SW 1271 (cell line): ENCODE measurements at places on chromosomes 1 and 21.

- DNase-seq, result no peak
Observed at GRCh38 chr1:66532798-66533783, 862 bp upstream of the SGIP1 start.

GRCh38 chr1:16628361-16629111 lies 15.2 kb upstream of the NBPF1 start:
- no peak for DNase-seq

DNA sequence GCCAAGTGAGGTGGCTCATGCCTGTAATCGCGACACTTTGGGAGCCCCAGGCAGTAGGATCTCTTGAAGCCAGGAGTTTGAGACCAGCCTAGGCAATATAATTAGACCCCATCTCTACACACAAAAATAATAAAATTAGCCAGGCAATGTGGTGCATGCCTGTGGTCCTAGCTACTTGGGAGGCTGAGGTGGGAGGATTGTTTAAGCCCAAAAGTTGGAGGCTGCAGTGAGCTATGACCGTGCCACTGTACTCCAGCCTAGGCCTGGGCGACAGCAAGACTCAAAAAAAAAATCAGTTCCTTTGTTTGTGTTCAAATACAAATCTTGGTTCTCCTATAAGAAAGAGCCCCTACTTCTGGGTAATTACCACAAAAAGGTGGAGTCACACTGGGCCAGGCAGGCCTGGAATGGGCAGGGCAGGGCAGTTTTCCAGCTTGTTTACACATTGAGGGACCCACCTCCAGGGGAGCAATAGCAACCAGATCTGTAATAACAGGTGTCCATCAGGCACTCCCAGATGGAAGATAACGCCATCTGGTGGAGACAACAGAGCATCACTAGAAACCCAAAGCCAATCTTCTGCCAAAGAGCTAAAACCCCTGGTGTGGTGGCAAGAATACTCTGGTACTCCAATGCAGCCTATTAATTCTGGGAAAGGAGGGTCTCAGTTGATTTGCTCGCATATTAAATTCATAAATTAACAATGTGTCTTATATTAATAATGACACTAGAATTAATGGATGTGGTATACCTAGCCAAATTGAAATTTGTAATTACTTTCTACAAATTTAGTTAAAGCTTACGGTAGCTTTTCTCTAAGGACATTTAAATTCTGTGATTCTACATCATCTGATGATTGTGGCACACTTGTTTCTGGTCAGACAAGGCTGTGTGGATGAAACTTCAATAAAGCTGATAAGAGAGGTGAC lies 13.2 kb downstream of the PPP1R15B start:
- DNase-seq, result peak; percentile 70

- DNase-seq, result peak; percentile 27
Observed at GRCh38 chr21:18493422-18493821, 89.8 kb upstream of the TMPRSS15 start.

DNA sequence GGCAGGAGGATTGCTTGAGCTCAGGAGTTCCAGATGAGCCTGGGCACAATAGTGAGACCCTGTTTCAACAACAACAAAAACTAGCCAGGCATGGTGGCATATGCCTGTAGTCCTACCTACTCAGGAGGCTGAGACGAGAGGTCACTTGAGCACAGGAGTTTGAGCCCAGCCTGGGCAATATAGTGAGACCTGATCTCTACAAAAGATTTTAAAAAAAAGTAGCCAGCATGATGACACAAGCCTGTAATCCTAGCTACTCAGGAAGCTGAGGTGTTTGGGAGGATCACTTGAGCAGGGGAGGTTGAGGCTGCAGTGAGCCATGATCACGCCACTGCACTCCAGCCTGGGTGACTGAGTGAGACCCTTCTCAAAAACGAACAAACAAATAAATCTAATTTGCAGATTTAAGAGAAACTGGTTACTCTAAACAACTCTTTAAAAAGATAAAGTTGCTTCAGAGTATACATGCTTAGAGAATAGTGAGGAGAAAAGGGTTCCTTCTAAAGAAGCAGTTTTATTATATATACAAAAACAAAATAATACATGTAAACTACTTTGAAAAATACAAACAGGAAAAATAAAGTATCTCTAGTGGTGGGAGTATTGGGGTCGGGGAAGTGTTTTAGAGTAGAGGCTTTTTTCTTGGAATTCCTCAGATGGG lies 88.4 kb downstream of the ADCY10 start:
- DNase-seq, result no peak

GRCh38 chr1:92424381-92424780 lies 62.3 kb downstream of the GFI1 start:
- DNase-seq, result no peak

DNA sequence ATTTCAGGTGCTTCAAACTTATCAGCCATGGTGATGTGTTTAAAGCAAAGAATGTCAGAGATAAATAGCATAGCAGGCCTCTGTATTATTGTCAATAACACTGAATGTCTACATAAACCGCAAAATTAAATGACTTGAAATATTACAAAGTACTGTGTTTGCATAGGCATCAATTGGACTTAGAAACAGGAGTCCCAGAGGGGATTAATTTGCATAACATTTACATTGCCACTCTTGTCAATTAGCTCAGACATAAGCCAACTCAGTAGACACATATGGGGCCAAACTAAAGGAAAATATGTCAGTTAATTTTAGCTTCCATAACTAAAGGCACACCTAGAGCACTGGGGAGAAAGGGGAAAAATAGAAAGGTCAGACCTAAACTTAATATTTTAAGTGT lies 814.5 kb upstream of the NEGR1 start:
- DNase-seq, result no peak

DNA sequence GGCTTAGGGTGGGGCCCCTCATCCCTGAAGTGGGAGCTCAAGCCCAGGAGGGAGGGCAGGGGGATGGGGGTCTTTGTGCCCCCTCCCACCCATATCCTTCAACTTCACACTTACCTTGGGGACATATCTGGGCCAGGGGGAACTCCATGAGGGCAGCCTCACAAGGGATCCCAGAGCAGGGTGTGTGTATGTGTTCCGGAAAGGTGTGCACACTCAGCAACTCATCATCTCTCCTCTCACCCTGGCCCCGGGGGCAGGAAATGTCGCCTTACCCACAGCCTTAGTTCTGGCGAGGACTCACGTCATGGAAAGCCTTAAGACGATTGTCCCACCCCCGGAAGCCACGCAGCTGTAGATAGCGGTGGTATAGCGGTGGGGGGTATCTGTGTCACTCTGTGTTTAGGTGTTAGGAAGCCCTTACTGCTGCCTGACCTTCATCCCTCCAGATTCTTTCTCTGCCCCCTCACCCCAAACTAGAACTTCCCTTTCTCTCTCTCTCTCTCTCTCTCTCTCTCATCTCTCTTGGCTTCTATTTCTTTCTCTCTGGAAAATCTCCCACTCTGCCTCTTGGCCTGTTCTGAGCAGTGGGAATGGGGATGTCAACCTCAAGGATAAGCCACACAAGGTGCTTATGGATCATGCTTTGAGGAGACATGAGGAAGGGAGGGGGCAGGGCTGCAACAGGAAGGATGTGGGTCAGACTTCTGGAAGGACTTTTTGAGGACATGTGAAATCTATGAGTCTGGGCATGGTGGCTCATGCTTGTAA lies at the start of gene SH2D2A:
Gene SH2D2A (minus strand): TSS at position 288 of the 768 bp plus-strand sequence. CDS start 140 bp downstream, at position 148.
- DNase-seq, result no peak

GRCh38 chr1:110158261-110158660 lies 8.0 kb downstream of the SLC6A17 start:
- no peak for DNase-seq
